ENCODE measurements at places on chromosomes 12 and 14.

GRCh38 chr12:54859502-54859901 is 5.2 kb downstream of the MUCL1 start:
- DNase-seq = no peak

- DNase-seq = no peak
Observed at GRCh38 chr12:17588968-17589367, 501.0 kb downstream of the RERGL start.

GRCh38 chr14:92637228-92637627 is 111.2 kb downstream of the LGMN start:
- no peak for DNase-seq

DNA sequence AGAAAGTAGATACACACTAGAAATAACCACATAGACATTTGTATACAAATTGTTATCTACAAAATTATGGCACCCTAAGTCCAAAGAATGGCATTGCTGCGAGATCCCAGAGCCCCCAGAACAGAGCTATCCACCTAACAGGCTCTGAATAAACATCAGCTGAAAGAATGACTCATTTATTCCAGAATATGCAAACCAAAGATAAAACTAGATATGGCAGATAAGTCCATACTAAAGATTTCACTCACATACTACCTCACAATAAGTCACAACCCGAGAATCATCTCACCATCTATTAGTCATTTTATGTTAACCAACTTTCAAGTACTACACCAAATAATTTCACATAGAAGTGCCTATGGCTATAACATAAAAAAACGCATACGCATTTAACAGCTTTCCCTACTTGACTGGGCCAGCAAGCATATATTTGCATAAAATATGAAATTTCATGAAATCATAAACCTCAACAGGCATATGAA is 5.6 kb downstream of the CNIH1 start:
- DNase-seq = no peak

DNA sequence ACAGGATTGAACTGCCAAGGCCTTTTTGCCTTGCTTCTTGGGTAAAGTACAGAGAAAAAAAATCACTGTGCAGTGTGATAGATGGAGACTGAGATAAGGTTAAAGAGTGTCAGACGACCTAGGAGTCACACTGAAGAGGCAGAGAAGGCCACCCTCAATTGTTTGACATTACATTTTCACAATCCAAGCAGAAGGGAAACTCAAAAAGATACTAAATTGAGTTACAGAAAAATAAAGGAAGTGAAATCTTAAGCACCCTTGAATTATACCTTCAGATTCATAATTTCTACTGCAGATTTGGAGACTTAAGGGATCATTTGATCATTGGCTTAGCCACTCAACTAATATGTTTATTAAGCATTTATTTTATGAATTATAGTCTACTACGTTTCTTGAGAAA is 97.1 kb downstream of the MYF5 start:
- no peak for DNase-seq

DNA sequence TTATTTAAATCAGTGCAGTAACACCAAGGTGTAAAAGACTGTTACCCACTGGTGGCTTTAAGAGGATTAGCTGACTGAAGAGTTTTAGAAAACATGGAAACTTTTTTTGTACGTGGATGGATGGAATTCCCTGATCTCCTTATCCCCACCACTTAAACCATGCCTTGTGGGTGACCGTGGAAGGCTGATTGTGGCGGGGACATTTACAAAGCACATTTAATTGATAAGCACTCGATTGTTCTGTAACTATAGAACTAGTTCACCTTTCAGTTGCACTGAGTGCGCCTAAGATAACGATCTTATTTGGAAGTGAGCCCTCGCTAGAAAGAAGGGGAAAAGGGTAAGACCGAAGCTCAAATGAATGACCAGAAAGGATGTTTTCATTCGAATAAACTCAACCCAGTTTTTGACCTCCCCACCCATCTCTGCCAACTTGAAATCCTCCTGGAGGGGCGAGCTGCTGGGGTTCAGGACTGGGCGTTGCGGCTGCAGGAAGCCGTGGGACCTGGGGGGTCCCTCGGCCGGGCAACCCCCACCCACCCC is 688 bp upstream of the RASSF3 start:
- DNase-seq = no peak

- no peak for DNase-seq
Observed at GRCh38 chr12:46676396-46676795, 149.4 kb downstream of the SLC38A4 start.

DNA sequence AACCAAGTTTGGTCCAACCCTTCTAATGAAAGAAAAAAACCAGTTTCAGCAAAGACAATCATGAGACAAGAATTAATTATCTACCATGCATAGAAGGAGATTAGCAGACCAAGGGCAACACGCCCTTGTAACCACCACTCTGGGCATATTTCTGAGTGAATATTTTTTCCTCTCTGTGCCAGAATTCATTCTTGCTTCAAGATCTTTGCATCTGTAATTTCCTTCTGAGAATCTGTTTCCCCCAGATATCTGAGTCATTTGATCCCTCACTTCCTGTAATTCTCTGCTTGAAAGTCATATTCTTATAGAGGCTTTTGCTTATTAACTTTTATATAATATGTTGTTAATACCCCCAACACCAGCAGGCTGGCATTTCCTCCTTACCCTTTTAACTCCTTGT is 243.7 kb downstream of the SLC16A7 start:
- DNase-seq = no peak

DNA sequence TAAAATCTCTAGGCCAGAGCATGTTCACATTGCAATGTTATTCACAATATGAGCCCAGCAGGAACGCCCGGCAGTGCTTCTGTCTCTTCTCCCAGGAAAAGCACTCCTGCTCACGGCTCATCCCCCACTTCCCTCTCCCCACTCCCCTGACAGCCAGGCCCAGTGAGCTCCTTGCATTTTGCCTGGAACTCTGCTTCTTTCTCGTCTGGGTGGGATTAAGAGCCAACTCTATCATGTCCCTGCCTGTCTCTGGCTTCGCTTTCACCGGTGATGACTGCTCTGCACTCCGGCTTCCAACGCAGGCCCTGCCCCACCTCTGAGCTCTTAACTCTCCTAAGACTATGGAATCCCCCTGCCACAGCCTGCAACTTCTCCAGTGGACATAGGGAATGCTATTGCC is 2.5 kb downstream of the PLEK2 start:
- no peak for DNase-seq

GRCh38 chr12:24227551-24227950 is 278.1 kb upstream of the SOX5 start:
- no peak for DNase-seq

- no peak for DNase-seq
Observed at GRCh38 chr12:5581616-5582015, 149.7 kb downstream of the NTF3 start.

GRCh38 chr14:83757916-83758315 is 1772.0 kb upstream of the FLRT2 start:
- no peak for DNase-seq

DNA sequence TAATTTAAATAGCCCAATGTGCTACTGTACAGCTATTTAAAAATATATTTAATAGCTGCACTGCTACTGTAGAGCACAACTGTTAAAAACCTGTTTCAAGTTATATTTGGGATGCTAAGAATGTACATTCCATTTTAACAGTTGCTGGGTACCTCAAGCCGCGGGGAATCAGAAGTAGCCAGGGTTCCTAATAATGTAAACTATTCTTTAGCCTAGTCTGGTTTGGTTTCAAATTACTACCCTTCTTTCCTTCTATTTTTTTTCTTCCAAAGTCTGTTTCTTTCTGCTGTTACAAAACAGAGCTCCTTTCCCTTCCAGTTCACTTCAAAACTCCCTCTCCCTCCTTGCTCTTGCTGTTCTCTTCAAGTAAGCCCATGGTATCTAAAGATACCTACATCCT is 21.3 kb downstream of the SCAF11 start:
- DNase-seq = no peak

DNA sequence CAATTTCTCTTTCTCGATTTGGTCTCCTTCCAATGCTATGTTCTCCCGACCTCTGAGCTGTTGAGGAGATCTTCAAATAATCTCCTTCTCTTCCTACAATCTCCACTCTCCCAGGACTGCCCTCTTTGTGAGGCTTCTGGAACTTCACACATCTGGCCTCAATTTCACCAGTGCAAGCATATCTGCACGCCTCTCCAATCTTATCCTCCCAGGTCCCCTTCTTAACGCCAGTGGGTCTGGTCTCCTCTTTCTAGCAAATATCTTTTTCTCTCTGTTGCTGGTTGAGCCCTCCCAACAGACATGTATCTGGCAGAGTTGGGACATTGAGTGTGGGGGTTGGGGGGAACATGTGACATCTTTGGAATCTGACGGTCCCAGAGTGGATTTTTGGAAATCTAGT is 17.9 kb downstream of the RTL1 start:
- DNase-seq = no peak

- no peak for DNase-seq
Observed at GRCh38 chr12:27966870-27967269, 5.7 kb downstream of the PTHLH start.

- no peak for DNase-seq
Observed at GRCh38 chr12:107091381-107091780, 2.0 kb downstream of the CRY1 start.
